GF-D8 (cell line): ENCODE measurements at places on chromosomes 5 and 9.

GRCh38 chr9:99573085-99573484, 248.6 kb upstream of the NR4A3 start:
- DNase-seq = no peak

DNA sequence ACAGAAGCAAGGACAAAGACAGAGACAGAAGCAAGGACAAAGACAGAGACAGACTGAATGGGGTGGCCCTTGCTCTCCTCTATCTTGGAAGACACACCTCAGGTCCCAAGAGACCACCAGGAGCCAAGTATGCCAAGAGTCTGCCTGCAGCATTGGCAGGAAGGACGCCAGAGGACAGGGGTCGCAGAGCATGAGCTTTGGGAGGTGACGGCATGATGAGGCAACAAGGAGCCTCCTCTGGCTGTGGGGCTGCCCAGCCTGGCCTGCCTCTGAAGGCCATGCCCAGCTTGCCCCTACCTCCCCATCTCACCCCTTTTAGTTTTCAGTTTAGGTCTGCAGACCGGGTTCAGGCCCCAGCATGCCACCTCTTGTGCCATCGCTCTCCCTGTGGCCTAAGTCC, 17.6 kb downstream of the PDGFRB start:
- no peak for DNase-seq

DNA sequence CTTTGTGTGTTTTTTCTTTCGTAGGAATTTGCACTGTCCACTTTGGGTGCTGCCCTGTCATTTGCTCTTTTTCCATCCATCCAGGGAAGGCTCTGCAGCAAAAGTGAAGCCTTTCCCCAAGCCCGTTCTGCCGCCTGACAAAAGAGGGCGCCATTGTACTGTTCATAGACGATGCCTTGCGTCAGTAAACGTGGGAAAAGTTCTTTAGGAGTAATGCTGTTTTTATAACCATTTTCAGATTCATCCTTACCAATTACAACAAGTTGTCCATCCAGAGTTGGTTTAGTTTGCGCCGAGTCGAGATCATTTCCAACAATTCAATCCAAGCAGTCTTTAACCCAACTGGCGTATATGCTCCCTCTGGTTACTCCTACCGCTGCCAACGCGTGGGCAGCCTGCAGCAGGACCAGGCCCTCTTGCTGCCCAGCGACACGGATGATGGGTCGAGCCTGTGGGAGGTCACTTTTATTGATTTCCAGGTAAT, 34.3 kb upstream of the RPS23 start:
- DNase-seq = no peak

DNA sequence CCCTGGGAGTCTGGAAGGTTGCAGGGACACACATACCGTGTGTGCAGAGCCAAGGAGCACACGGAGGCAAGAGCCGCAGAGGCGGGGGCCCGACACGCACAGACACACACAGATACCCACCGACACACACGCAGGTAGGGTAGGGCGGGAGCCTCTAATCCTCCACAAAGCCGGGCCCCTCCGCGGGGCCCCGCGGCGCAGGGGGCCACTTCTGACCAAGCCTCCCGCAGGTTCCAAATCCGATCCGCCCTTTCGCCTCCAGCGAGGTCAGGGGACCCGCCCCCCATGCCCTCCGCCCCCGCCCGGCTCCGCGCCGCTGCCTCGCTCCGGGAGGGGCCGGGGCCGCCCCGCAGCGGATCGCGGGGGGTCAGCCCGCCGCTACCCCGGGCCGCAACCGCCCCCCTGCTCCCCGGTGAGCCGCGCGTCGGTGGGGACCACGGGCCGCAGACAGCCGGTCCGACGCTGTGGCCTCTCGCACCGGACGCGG, 1.4 kb upstream of the LMX1B start:
- no peak for DNase-seq

DNA sequence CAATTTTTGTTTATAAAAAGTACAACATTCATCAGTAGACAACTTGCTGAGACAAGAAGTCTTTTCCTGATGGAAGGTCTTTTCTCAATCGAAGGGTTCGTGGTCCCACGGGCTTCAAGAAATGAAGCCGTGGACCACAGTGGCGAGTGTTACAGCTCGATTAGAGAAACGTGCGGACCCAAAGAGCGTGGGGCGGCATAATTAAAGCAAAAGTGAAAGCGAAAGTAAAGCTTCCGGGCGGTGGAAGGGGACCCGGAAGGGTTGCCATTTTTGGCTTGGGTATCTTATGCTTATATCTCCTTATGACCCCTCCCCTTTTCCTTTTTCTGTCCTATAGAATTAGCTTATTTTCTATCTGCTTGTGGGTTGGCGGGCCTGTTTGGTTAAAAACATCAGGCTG, 2309.4 kb upstream of the ACO1 start:
- no peak for DNase-seq

DNA sequence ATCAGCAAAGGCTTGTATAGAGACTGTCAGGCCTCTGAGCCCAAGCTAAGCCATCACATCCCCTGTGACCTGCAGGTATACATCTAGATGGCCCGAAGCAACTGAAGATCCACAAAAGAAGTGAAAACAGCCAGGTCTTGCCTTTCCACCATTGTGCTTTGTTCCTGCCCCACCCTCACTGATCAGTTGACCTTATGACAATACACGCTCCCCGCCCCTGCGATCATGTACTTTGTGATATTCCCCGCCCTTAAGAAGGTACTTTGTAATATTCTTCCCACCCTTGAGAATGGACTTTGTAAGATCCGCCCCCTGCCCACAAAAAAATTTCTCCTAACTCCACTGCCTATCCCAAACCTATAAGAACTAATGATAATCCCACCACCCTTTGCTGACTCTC, 18.6 kb upstream of the NPM1 start:
- DNase-seq = no peak

GRCh38 chr5:72956324-72957140, 691 bp downstream of the FCHO2 start:
- DNase-seq = peak; percentile 38

GRCh38 chr9:124527781-124528180, 20.6 kb upstream of the NR5A1 start:
- DNase-seq = no peak

GRCh38 chr5:34410411-34411139, 245.6 kb upstream of the RAI14 start:
- no peak for DNase-seq

- no peak for DNase-seq
These were observed 109.7 kb downstream of the PDZD2 start for GRCh38 chr5:31748458-31749172.

GRCh38 chr5:41903382-41903891, 707 bp upstream of the RIMOC1 start:
- no peak for DNase-seq

GRCh38 chr5:142904416-142904815, 134.2 kb downstream of the ARHGAP26 start:
- DNase-seq = no peak

- DNase-seq = no peak
These were observed 51.0 kb downstream of the SH3PXD2B start for GRCh38 chr5:172403189-172403796.

DNA sequence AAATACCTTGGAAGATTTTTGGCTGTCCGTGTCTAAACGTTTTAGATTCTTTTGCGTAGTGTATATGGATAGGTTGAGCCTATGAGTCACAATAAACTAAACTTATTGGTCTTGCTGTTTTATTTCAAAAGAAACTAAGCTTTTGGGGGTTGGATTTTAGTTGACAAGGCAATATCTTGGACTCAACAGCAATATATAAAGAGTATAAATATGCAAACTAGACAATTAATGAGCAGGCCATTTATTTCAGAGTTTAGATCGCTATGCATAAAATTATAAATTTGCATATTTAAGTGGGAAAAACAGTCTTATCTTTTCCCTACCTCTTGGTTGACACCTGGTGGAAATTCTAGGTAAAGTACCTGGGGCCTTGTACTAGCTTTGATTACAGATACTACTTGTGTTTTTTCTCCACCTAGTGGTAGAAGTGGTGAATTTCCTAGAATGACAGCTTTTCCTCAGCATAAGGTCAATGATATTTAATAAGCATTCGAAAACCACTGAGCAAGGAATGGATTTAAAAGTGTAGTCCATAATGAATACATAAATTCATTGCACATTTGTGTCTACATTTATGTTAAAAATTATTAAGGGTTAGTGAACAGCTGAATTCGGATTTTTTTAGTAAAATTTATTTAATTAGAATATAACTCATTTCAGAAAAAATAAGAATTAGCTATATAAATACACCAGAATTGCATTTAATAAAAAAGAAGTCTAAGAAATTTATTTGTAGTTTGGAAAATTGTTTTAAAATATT, 1.7 kb upstream of the ARRDC3 start:
- DNase-seq = peak; percentile 33

- no peak for DNase-seq
These were observed 229.7 kb upstream of the PIK3R1 start for GRCh38 chr5:67985686-67986387.

DNA sequence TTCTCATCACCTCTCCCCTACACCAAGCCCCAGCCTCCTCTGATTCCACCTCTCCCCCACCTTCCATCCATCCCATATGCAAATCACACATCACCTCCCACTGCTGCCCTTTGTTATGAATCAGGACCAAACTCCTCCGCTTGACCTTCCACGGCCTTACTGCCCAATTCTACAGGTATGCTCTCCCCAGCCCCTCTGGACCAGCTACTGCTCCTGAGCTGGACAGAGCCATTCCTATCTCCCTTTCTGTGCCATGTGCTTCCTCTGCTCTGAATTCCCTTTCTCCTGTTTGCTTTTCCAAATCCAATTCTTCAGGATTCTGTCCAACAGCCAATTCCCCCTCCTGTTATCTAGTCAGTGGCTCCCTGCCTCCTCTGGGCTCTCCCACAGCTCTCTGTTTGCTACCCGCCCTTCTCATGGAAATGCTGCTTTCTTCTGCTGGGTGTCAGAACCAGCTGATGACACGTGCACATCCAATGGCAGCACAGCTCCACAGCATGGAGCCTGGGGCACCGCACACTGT, 8.3 kb downstream of the FABP6 start:
- no peak for DNase-seq

DNA sequence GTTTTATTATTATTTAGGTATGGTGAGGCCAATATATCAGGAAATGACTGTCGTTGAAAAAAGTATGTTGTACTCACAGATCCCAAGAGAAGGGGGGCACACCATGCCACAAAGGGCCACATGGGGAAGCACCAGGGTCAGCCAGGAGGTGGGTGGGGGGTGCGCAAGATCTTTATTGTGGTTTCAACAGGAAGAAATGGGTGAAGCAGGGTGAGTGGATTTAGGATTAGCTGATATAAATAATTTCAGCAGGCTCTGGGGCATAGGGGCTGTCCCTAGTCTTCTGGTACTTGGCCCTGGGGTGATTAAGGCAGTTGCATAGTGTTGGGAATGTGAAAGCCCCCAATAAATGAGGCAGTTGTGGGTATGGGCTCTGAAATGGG, 8.6 kb downstream of the PDCD1LG2 start:
- no peak for DNase-seq
